ENCODE measurements at places on chromosomes 7 and 10.
A peak's percentile ranks its signal among the peaks of the same experiment; 100 is the strongest.

DNA sequence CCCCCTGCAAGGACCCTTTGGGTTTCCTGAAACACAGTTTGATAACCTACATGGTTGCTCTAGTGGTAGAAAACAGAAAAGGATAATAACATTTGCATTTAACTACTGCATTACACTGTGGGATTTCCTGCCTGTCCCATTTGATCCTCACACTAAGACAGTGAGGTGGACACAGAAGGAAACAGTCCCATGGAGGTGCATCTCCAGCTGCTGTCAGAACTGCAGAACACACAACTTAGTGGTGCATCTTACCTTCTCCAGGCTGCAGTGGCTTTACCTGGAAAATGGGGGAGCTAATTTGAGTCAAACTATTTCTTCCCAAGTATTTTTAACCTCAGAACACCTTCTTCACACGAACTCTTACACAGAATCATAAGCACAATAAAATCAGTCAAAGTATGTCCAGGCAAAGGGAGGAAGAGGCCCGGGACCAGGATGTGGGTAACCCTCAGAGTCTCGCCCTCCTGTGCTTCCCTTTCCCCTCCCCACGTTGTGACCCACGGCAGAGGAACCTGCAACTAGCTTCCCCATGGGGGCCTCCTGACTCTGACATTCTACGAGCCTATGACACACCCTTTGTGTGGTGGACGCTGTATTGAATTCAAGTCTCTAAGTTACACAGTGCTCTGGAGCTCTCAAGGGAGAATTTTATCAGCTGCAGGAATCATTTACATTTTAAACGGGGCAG, 33.7 kb downstream of the SCRN1 start:
- no peak for DNase-seq

- DNase-seq: no peak
Measured at GRCh38 chr10:98332623-98333269, 64.8 kb upstream of the LOXL4 start.

- no peak for DNase-seq
Measured at GRCh38 chr7:41003611-41003940, 699.3 kb downstream of the INHBA start.

- no peak for DNase-seq
Measured at GRCh38 chr7:37007268-37007667, 283.0 kb upstream of the AOAH start.

GRCh38 chr10:1368842-1369171, 312.6 kb downstream of the WDR37 start:
- no peak for DNase-seq

- DNase-seq: no peak
Measured at GRCh38 chr10:77279207-77279606, 358.4 kb downstream of the KCNMA1 start.

- no peak for DNase-seq
Measured at GRCh38 chr10:17758200-17758599, 6.2 kb downstream of the TMEM236 start.

GRCh38 chr10:1255600-1256431, 199.6 kb downstream of the WDR37 start:
- no peak for DNase-seq

- DNase-seq: no peak
Measured at GRCh38 chr10:76051007-76051936, 619.8 kb downstream of the LRMDA start.

- DNase-seq: no peak
Measured at GRCh38 chr7:23000597-23001360, 13.2 kb downstream of the HYCC1 start.

DNA sequence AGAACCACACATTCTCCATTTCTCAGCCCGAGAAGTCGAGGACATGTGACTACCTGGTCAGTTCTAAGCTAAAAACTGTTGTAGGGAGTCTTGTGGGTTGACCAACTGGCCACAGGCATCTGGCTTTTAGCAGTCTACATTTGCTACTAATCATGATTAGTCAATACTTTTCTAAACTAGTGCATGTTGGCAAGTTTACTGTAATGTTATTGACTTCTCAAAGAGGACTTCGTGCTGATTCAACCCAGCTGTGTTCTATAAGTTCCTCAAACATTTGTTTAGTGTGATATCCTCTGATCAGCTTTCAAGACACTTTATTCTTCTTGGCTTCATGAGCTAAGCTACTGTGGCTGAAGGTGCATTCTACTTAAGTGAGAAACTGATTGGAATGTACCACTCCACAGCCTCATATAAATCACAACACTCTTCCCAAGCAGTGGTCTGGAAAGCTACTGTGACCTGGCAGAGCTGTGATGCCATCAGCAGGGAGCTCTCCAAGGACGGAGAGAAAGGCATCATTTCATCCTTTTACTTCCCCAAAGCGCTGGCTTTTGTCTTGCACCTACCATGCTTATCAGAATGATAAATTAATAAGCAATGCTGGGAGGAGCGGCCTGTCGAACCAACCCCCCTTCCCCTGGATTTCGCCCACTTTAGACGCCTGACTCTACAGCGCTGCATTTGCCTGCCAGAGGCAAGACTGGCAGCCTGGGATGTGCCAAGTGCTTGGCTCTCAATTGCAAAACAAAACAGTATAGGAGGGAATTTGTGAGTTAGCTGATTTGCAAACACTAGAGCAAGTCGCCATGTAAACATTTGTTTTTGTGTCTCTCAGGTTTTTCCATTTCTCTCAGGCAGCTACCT, 206.7 kb upstream of the PLXNA4 start:
- no peak for DNase-seq

DNA sequence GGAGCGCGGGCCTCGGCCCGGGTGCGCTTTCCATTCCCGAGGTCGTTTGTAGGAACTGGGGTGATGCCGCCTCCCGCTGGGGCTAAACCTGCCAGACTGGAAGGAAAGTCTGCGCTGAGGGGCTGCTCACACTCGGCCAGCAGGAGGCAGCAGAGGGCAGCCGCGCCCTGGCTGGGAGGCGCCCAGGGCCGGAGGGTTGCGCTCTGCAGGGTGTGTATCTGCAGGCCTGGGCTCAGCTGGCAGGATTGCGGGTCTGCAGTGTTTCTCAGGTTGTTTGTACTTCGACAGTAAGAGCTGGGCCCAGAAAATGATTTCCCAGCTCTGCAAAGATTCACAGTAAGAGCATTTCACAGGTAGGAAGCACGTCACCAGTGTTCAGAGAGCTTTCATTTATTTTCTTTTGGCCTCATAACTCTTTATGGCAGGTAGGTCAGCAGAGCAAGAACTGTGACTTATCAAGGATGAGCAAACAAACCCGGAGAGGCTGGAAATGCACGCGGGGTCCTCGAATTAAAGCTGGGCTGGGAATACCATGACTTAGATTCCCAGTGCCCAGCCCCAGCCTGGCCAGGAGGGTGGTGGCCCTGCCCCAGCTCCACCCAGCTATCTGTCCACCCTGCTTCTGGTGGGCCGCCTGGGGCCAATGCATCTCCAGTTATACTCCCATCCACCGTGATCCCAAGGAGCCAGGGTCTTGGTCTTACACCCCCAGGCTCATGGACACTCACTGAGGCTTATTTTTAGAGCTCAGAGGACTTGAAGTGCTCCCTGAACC, 15.2 kb upstream of the PPP2R2D start:
- DNase-seq: peak; percentile 52

DNA sequence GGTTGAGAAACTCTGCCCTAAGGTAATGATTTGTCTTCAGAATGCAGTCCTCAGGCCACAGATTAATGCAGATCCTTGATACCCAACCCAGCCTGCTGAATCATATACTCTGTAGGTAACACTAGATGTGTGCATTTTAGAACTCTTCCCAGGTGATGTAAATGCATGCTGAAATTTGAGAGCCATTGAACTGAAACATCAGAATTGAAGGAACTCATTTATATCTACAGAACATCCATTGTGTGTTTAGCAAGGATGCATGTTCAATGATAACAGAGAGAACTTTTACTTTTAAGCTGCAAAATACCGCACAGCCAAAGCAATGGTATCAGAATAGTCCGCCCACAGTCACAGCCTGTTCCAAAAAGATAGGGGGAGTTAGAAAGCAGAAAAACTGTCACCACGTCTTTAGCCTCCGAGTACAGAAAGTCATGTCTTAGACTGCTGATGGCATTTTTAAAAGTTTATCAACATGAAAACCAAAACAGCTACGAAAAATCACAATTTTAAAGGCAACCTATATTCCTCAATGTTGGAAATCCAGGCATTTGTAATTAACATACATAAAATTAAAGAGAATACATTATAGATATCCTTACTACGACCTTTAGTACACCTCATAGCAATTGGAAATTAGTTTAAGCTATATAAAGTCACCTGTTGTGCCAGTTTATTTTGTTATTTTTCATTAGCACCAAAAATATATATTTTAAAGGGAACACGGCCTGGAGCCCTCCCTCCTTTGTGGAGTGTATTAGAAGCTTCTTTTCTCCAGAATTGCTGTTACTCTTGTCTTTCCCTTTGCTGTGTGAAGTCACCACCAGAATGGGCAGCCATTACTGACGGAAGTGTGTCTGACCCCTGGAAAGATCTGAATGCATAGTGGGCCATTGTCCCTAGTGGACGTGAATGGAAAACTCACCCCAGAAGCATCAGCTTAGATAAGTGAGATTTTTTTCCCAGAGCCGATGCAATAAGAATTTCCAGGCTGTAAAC, 65.8 kb upstream of the PRKAR2B start:
- DNase-seq: no peak

- DNase-seq: no peak
Measured at GRCh38 chr7:913736-914520, 37.6 kb downstream of the GET4 start.

DNA sequence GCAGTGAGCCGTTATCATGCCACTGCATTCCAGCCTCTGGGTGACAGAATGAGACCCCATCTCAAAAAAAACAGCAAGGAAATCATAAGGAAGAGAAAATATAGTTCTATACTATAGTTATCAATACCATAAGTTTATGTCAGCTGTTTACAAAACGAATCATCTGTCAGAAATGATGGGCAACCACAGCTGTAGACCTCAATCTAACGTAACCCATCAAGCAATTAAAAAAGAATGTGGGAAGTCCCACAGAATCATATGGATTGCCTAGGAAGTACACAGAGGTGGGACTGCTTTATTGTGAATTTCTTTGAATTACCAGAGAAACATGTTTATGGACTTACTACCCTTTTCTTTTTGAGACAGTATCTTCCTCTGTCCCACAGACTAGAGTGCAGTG, 6.9 kb downstream of the NRBF2 start:
- DNase-seq: no peak

DNA sequence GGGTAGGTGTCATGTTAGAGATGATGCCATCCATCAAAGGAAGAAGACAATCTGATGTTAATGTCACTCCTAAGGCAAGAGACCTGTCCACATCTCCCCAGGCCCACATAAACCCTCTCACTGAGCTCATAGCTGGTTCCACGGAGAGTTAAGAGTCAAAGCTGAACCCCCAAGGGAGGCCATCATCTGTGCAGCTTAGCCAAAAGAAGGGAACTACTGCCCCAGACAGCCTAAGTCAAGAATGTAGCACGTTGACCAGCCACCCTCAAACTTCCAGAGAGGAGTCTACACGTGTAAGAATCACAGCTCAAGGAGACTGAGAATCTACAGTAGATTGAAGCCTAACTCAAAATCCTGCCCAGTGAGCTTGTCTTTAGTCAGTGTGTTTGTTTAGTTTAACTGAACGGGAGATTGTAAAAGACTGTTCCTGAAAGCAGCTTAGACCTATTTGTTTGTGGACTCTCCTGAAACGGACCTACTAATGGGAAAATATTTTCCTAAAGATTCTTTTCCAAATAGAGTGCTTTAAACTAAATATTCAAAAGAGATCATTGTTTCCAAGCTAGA, 192.7 kb upstream of the NFE2L3 start:
- no peak for DNase-seq

DNA sequence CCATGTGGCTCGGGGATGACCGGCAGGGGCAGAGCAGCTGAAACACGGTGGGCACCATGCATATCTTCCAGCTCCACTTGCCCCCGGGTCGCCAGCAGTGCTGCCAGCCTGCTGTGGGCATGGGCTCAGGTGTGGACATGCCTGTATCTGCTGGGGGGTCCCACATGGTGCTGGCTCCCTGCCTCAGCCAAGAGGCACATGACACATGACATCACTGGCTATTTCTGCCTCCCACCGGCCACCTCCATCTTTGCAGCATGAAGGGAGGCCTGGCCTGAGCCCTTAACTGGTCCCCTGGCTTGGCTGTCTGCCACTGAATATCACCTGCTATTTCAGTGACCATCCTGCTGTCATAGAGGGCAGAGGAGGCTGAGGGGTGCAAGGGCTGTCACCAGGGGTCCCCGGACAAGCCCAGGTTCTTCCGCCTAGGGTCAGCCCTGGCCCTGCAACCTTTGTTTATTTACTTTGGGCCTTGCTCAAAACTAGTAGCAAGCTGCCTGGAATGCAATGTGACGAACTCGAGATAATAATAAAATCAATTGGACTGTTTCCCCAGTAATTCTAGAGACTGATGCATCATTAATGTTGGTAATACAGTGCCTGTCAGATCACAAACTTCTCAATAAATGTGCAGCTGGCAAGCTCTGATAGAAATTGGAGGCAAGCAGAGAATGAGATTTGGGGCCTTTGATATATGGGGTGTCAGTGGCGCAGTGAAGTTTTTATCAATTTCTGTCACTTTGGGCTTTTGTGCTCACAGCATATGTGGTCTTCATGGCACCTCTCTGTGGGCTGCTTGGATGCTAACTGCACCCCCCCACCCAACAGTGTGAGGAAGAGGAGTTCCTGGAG, 28.5 kb downstream of the ZMIZ1 start:
- no peak for DNase-seq

- no peak for DNase-seq
Measured at GRCh38 chr7:1103009-1103788, 15.3 kb downstream of the GPER1 start.

DNA sequence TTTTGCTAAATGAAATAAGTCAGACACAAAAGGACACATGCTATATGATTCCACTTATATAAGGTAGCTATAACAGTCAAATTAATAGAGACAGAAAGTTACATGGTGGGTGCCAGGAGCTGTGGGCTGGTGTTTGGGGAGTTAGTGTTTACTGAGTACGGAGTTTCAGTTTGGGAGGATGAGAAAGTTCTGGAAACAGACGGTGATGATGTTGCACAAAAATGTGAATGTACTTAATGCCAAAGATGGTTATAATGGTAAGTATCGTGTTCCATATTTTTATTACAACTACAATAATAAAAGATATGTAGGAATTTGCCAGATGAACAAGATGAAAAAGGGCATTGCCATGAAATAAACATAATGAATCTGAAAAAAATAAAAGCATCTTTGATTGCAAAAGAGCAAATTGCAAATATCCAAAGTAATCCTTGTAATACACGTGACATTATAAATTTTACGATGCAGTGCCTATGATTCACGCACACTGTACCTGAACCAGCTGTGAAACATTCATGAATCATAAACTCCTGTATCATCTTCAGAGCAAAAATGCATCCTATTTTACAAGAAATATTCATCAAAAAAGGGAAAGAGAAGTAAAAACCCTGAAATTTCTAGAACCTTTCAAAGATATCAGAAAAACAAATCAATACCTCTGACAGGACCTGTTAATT, 676.7 kb downstream of the PCDH15 start:
- DNase-seq: no peak

GRCh38 chr10:34252111-34252510, 563.0 kb downstream of the PARD3 start:
- DNase-seq: no peak

DNA sequence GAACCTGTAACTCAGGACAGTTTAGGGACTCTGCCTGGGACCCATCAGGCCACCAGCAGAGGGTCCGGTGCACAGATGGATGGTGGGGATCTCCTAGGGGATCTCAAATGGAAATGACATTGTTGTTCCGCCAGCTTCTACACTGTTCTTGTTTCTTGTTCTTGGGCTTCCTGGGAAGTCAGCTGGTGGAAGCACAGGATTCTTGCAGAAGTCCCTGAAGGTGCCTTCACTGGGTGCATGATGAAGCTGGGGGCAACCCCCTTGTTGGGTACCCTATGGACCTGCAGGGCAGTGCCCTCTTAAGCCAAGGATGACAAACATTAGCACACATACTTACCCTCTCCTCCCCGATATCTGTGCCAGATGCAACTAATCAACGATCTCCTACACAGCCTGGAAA, 18.6 kb downstream of the SFTPD start:
- DNase-seq: no peak

Data from activated naive CD4-positive, alpha-beta T cell (primary cell).